ENCODE measurements at places on chromosomes 12 and 14.
A peak's percentile ranks its signal among the peaks of the same experiment; 100 is the strongest.

GRCh38 chr14:73606271-73606670 is 6.0 kb upstream of the ACOT6 start:
- no peak for DNase-seq

- DNase-seq: peak; percentile 30
These were observed at the start of gene ZDHHC22 for GRCh38 chr14:77141214-77142004. Gene ZDHHC22, minus strand, starts transcription at chr14:77141791. Its CDS starts 2,053 bp downstream, at chr14:77139738.

DNA sequence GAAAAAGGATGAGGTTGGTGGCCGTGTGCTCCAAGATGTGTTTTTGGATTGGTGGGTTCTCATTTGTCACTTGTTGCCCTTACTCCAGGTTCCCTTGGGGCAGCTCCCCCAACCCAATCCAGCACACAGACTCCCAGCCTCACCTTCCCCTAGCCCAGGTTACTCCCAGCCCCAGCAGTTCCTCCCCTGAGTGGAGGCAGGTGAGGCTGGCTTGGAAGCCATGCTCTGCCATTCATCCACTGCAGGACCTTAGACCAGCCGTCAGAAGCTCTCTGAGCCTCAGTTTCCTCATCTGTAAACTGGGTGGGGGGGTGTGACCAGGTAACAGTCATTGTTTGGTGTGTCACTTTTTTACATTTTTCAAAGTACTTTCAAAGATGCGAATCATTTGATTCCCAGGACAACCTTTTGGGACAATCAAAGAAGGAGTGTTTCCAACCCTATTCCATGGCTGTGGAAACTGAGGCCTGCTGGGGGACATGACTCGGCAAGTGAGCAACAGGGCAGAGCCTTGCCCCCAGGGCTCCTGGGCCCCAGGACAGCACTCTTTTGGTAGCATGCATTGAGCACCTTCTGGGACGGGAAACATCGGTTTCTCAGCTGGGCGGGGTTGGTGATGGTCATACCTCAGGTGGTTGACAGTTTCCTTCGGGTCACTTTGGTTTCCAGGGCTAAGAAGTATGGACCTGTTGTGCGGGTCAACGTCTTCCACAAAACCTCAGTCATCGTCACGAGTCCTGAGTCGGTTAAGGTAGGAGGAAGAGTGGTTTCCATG is 7.2 kb downstream of the CYP46A1 start:
- DNase-seq: no peak

GRCh38 chr12:10167599-10167998 is 4.3 kb downstream of the OLR1 start:
- DNase-seq: no peak

- DNase-seq: no peak
These were observed 55.8 kb downstream of the RAD51B start for GRCh38 chr14:67875175-67876006.

GRCh38 chr12:30805959-30806358 is 51.2 kb upstream of the CAPRIN2 start:
- DNase-seq: no peak

DNA sequence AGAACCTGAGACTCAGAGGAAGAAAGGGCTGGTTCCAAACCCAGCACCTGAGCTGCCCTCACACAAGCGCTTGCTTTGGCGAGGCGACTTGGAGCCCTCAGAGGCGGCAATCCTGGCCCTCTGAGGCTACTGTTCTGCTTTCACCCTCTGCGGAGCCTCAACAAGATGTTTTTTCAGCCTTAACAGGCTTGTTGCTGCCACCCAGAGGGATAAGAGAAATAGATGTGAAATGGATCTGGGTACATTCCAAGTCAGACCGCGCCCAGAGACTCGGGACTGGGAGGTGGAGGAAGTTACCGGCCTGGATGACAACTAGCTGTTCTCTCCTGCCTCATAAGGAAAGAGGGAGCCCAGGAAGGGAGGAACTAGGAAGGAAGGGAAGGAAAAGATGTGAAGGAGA is 89.6 kb downstream of the TTC7B start:
- DNase-seq: peak; percentile 3

GRCh38 chr12:132262256-132263060 is 66.9 kb downstream of the GALNT9 start:
- DNase-seq: no peak

GRCh38 chr14:76773188-76773885 is 12.1 kb downstream of the VASH1 start:
- DNase-seq: peak; percentile 90

- DNase-seq: no peak
These were observed 698.6 kb upstream of the MDGA2 start for GRCh38 chr14:48373981-48374380.

DNA sequence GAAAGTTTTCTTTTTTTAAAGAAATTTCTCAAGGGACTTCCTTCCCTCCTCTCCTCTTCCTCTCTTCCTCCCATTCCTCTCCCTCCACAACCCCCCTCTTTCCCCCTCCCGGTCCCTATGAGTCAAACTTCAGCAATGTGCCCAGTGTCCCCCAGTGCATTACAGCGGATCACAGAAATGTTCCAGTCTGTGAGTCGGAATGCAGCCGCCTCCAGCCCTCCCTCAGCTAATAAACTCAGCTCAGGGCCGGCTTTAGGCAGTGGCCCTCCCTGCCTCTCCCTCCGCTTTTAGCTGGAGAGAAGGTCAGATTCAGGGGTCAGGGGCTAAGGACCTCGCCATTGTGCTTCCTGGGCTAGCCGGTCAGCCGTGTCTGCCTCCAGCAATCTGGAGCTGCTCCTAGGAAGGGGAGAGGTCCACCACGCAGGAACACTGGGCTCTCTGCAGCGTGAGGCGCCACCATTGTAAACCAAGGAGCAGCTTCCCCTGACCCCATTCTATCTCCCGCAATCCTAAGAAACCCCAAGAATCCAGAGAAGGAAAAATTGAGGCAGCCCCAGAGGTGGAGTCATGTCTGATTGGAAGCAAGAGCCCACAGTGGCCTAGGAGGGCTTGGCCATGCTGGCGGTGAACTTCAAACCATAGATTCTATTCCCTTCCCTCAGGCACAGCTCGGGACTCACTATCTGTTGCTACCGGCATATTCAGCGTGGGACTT is 1.1 kb upstream of the HDAC7 start:
- DNase-seq: peak; percentile 53

GRCh38 chr12:89245090-89245489 is 107.2 kb downstream of the DUSP6 start:
- DNase-seq: peak; percentile 69

GRCh38 chr12:96906498-96906848 is 584 bp upstream of the NEDD1 start:
- no peak for DNase-seq

DNA sequence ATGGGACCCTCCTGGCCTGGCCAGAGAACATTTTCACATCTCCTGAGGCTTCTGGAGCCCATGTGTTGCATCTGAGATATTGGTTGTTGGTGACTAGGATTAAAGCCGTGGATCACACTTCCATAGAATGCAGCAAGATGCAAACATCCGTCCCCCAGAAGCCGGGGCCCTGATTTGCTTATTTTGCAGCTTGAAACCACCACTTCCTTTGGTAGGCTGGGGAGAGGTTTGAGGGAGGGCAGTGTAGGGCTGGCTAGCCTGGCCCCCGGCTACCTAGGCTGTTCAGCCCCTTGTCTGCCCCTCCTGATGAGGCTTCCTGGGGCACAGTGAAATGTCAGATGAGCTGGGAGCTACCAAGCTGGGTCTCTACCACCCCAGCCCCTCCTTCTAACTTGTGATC is 209.7 kb upstream of the PWP1 start:
- DNase-seq: no peak

GRCh38 chr12:73677520-73678291 is 859.9 kb upstream of the ATXN7L3B start:
- DNase-seq: no peak

- no peak for DNase-seq
These were observed 59.1 kb upstream of the OTOGL start for GRCh38 chr12:80040075-80040738.

- no peak for DNase-seq
These were observed 246.4 kb downstream of the EGLN3 start for GRCh38 chr14:33704481-33704880.

DNA sequence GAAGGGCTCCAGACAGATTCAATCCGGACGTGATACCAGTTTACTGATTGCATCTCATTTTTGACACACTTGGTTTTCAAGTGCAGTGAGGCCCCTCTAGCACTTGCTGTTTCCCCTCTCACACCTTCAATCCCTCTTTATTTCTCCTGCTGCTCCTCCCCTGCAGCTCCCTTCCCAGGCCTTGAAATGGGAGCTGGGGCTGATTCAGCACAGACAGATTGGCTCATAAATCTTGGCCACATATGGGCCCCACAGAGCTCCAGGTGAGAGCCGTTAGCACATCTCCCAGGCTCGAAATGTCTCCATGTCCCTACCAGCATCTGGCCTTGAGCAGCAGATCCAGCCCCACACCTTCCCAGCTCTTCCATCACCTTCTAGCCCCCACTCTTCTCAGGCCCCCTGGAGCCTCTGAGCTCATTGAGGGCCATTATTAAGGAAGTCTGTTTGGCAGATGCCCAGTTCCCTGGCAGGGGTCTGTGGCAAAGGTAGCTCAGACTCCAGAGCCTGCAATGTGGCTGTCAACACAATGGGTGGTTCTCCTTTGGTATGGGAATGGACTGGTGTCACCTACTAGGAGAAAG is 220.3 kb upstream of the FKBP4 start:
- DNase-seq: no peak

DNA sequence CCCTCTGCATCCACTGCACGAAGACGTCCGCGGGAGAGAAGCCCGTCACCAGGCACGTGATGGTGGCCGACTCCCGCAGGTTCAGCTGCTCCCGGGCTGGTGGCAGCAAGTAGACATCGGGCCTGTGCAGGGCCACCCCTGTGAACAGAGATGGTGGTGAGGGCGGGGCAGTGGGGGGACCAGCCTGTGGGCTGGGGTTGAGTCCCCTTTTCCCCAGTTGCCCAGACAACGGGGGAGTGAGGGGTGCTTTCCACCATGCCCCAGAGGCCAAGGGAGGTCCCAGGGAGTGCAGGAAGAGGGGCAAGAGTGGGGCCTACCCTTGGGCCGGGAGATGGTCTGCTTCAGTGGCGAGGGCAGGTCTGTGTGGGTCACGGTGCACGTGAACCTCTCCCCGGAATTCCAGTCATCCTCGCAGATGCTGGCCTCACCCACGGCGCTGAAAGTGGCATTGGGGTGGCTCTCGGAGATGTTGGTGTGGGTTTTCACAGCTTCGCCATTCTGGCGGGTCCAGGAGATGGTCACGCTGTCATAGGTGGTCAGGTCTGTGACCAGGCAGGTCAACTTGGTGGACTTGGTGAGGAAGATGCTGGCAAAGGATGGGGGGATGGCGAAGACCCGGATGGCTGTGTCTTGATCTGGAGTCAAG is 328.3 kb downstream of the TMEM121 start:
- DNase-seq: no peak

GRCh38 chr12:100234591-100235304 is 32.1 kb downstream of the DEPDC4 start:
- peak; percentile 53 for DNase-seq

DNA sequence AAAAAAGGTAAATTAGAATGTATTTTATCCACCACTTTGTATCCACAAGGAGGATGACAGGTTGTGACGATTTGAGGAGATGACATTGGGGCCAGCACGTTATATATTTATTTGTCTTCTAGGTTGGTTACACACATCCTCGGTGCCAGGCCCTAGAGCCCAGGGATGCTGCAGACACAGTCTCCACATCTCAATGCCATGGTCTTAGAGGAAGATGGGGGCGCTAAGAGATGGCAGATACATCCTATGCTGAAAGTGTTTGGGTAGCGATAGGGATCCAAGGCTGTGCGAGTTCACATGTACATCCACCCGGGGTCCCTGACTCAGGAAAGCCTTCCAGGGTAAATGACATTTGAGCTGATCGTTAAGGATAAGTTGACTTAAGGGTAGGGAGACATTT is 193.1 kb upstream of the GSC start:
- DNase-seq: no peak

- peak; percentile 30 for DNase-seq
These were observed 60.6 kb downstream of the FBXL14 start for GRCh38 chr12:1533602-1534304.

DNA sequence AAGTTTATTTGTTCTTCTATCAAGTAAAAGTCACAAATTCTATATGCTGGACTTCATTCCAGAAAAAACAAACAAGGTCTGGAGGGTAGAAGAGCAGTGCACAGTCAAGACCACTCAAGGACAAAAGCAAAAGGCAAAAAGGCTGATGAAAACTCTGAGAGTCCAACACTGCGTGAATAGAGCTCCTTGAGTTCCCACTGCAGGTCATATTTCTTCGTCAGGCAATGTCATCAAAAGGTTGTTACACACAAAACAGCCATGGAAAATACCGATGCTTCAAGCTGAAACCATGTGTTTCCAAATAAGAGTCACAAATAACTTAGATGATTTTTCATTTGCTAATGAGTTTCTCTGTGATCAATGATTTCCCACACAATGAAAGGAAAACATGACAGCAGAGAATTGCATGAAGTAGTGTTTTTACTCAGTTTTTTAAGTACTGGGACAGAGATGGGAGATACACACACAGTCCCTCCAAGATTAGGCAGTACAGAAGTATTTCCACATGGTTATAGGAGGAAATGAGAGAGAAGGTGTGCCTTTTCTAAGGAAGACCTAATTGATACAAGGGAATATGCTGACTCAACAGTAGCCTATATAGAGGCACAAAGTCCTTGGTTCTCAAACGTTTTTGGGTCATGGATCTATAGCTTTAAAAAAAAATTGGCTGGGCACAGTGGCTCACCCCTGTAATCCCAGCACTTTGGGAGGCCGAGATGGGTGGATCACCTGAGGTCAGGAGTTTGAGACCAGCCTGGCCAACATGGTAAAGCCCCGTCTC is 177.7 kb downstream of the MED13L start:
- DNase-seq: no peak

DNA sequence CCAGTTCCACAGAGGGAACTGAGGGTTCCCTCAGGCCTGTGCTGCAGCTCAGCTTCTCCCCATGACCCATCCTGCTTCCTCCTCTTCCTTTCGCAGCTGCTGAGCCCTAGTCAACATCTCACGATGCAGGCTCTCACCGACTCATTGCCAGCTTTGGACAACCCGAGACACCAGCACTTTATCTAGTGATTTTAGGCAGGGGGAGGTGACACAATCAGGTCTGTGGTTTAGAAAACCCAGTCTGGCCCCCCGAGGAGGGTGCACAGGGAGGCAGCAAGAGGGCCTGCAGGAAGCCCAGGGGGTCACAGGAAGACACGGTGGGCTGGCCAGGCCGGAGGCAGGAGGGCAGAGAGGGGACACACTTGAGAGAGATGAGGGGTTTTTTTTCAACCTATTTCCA is 35.4 kb downstream of the DIO3 start:
- DNase-seq: peak; percentile 51

GRCh38 chr14:68210729-68211299 is 391.2 kb downstream of the RAD51B start:
- DNase-seq: peak; percentile 38

DNA sequence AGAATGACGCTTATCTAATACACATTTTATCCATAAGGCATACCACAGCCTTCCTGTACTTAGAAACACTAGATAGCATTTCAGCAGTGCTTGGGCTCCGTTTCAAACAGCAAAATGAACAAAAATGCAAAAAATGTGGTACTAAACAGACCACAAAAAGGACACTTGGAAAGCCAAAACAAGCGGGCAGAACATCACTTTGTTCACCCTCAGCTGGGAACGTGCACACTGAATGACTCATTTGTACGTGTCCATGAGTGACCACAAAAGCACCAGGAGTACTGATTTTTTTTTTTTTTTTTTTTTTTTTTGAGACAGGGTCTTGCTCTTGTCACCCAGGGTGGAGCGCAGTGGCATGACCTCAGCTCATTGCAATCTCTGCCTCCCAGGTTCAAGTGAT is 8.9 kb upstream of the FOXN3 start:
- DNase-seq: no peak
